Renal pelvis (tissue), 12 donors: ENCODE measurements at places on chromosomes 6 and 20. TPM values are rescaled to one million over a fixed set of nuclear protein-coding genes. Genes with fewer than 3 reads are reported as not detected.

SYTL3 gene
- polyA plus RNA-seq = 3.8 TPM

CRISP3 gene
- polyA plus RNA-seq = 0.26 TPM

GRM4 gene
- 0.59 TPM for polyA plus RNA-seq

SLC35A1 gene
- polyA plus RNA-seq = 40.0 TPM

HDGFL1 gene
- polyA plus RNA-seq = not detected

TMC2 gene
- polyA plus RNA-seq = 0.31 TPM

MUC21 gene
- not detected for polyA plus RNA-seq

OR2B6 gene
- 0.11 TPM for polyA plus RNA-seq

GMEB2 gene
- 12.8 TPM for polyA plus RNA-seq
